Stimulated activated CD8-positive, alpha-beta memory T cell treated with anti-CD3 and anti-CD28 coated beads, Interleukin-7, amount 100 ng/mL, for 1 hour (primary cell): ENCODE measurements at places on chromosomes 12 and 14.
A peak's percentile ranks its signal among the peaks of the same experiment; 100 is the strongest.

- no peak for DNase-seq
Observed at GRCh38 chr12:121005346-121005815, 10.9 kb downstream of the C12orf43 start.

GRCh38 chr12:107402041-107403022, 283.3 kb upstream of the PWP1 start:
- DNase-seq, result peak; percentile 12

GRCh38 chr14:60151715-60152114, 13.5 kb downstream of the DHRS7 start:
- DNase-seq, result peak; percentile 32

- DNase-seq, result no peak
Observed at GRCh38 chr12:26347300-26347699, 151.9 kb downstream of the SSPN start.

DNA sequence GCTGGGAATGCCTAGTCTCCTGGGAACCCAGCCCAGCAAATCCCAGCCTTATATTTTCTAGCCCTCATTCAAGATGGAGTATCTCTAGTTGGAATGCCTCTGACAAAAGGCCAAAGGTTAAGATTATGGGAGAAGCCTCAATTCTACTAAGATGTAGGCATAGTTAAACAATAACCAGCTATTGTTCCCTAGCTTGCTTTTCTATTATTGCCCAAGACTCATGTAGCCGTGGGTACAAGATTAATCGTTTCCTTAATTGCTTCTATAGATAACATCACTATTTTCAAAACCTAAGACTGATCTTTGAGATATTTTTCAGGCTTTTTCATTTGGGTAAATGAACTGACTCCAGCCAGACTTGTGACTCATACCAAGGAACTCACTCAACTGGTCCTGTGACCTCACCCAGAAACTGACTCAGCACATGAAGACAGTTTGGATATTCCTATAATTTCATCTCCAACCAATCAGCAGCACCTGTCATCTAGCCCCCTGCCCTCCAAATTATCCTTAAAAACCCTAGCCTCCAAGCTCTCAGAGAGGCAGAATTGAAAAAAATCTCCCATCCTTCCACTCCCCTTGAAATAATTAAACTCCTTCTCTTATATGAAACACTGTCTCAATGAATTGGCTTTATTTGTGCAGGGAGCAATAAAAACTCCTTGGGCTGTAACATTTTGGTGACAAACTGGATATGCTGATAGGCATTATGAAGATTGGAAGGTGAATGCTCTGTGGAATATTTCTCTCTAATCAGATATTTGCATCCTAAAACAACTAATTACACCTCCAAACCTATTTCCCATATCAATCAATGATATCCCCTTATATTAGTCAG, 589.0 kb downstream of the C12orf50 start:
- no peak for DNase-seq

- no peak for DNase-seq
Observed at GRCh38 chr14:50262865-50263264, 31.5 kb upstream of the SOS2 start.

- DNase-seq, result no peak
Observed at GRCh38 chr14:79150226-79150625, 980.1 kb downstream of the NRXN3 start.

GRCh38 chr12:69888901-69889300, 63.9 kb downstream of the MYRFL start:
- DNase-seq, result no peak

DNA sequence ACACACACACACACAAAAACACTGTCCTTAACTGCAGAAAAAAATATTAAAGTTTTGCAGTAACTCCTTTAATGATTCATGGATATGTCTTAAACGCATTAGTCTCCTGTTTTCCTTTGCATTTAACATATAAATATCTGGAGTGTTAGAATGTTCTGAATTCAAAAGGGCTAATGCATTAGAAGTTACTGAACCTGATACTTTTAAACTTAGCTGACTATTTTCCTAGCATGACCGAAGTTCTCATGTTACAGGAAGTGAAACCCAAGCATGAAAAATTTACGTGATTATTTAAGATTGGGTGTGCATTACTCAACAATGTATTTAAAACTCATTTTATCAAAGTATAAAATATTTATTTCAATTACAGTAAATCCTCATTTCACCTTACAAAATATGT, 791.2 kb downstream of the FLRT2 start:
- no peak for DNase-seq

GRCh38 chr12:113762155-113762881, 203.8 kb downstream of the RBM19 start:
- no peak for DNase-seq

DNA sequence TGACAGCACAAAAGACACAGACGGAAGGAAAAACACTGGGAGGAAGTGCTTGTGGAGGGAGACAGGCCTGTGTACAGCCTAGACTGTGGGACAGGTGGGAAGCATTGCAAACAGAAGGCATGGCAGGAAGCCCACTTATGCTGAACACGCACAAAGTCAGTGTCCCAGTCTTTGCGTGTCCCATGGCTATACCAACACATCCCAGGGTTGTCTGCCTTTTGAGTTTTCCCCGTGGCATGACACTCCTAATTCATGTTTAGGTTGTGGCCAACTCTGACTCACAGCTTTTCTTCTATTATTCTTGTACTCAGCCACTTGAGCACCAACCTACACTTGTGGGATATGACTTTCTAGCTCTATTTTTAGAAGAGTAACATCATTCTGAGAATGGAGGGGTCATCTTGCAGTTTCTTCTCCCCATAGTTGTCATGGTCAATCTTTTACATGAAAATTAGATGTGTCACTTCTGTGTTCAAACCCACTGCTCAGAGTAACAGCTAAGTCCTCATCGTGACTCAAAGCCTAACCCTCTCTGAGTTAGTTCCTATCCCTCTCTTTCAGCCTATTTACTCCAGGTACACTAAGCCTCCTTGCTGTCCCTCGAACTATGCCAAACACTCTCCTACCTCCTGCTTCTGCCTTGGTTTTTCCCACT, 27.5 kb upstream of the JPH4 start:
- DNase-seq, result no peak

DNA sequence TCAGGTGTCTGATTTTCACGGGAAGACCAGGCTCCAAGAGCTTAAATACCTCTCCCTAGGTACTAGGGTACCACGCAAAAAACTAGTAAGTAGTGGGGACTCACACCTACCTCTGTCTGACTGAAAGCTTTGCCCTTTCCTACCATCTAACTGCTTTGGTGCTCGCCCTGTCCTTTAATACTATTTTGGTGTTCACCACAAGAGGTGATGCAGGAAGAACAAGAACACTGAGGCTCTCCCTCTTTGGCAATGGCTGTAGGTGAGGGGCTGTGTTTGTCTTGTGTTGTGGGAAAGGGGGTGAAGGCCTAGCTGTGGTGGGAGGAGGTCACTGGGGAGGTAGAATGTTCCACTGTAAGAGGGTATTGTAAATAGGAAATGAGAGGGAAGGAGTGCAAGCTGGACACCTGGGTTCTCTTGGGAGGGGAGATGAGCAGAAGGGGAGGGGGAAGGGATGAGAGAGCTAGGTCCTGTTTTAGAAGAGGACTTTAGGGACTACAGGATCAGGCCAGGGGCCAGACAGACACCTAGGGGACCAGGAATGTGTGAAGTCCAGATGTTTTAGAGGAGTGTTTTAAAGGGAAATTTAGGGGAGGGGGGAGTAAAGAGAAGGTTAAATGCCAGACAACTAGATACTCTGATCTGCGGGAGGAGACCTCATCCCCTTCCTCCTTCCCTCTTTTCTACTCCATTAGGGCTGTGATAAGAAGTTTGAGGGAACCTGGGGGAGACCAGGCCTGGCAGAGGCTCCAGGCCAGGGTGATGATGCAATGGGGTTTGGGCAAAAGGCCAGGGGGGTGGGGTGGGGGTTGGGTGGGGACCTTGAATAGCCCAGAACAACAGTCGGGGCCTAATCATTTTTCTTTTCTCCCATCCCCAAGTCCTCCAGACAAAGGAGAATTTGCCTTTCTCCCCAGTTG, 2.1 kb downstream of the ITGA5 start:
- no peak for DNase-seq

GRCh38 chr14:31207287-31207754, 272 bp downstream of the HECTD1 start:
- DNase-seq, result no peak

DNA sequence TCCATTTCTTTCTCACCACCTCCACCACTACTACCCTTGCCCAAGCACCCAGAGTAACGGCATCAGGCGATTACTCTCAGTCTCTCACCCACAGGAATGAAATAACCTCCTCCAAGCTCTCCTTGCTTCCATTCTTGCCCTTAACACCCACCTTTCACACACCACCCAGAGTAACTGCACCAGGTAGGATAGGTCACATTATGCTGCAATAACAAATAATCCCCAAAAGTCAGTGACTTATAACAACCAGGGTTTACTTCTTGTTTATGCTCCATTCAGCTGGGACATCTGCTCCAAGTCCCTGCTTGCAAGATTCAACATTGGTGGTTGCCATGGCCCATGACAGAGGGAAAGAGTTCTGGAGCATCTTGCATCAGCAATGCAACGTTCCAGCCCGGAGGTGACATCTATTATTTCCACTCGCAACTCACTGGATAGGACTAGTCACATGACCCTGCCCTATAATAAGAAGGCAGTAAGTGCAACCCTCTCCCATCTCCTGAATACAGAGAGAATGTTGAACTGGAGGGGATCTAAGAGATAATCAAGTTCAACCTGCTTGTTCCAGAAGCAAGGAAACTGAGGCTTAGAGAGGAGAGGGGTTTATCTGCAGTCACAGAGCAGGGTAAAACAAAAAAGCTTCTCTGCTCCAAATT, 41.5 kb upstream of the FICD start:
- DNase-seq, result no peak

DNA sequence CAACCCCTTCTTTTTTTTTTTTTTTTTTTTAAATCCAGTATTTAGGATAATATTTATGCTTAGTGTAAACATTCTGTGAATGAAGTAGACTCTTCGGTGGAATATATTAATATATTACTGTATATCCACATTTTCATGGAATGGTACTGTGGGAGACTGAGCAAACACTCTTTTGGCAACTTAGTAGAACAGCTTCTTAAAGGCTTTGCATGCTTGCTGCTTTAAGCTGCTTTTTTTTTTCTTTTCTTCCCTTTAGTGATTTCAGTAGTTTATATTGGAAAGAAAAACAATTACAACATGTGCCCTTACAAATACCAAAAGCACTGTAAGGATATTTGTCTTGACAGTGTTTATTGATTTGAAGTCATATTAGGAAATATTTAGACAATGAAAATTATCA, 78.9 kb downstream of the AEBP2 start:
- DNase-seq, result no peak

GRCh38 chr12:103858953-103859601, 18.0 kb upstream of the NT5DC3 start:
- no peak for DNase-seq

GRCh38 chr12:132450418-132451171, 39.4 kb upstream of the FBRSL1 start:
- DNase-seq, result no peak

- no peak for DNase-seq
Observed at GRCh38 chr14:76228138-76228537, 76.4 kb downstream of the GPATCH2L start.

DNA sequence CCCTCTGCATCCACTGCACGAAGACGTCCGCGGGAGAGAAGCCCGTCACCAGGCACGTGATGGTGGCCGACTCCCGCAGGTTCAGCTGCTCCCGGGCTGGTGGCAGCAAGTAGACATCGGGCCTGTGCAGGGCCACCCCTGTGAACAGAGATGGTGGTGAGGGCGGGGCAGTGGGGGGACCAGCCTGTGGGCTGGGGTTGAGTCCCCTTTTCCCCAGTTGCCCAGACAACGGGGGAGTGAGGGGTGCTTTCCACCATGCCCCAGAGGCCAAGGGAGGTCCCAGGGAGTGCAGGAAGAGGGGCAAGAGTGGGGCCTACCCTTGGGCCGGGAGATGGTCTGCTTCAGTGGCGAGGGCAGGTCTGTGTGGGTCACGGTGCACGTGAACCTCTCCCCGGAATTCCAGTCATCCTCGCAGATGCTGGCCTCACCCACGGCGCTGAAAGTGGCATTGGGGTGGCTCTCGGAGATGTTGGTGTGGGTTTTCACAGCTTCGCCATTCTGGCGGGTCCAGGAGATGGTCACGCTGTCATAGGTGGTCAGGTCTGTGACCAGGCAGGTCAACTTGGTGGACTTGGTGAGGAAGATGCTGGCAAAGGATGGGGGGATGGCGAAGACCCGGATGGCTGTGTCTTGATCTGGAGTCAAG, 328.3 kb downstream of the TMEM121 start:
- no peak for DNase-seq

DNA sequence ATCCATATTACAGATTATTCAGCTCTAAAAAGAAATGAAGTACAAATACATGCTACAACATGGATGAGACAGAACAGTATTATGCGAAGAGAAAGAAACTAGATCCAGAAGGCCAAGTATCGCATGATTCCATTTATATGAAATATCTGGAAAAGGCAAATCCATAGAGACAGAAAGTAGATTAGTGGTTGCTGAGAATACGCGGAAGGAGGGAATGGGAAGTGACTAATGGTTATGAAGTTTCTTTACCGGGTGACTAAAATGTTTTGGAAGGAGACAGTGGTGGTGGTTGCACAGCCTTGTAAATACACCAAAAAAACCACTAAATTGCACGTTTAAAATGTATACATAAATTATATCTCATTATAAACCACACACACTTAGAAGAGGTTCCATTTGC, 12.5 kb downstream of the PRDM4 start:
- DNase-seq, result no peak

DNA sequence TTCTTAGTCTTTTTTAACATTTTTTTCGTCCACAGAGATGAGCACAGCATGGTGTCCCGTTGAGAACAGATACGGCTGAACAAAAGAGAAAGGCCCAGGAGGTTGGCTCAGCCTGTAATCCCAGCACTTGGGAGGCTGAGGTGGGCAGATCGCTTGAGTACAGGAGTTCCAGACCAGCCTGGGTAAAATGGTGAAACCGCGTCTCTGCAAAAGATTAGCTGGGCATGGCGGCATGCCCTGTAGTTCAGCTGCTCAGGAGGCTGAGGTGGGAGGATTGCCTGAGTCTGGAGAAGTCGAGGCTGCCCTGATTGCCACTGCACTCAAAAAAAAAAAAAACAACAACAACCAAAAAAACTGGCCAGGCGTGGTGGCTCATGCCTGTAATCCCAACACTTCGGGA, 5.9 kb upstream of the EP400 start:
- no peak for DNase-seq

DNA sequence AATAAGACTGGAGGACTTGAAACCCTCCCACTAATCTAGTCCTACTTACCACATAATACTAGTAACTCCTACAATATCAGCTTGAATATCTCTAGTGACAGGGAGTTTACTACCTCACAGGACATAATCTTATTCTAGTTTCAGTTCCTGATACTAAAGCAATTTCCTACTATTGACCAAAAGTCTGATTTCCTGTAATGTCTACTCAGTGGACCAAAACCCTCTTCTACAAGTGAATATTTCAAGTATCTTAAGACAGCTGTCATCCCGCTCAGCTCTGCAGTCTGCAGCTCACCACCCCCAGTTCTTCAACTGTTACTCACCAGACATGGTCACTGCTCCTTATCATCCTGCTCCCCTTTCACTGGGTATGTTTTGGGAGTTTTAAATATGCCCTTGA, 70.8 kb upstream of the TMCC3 start:
- no peak for DNase-seq

- no peak for DNase-seq
Observed at GRCh38 chr14:61519106-61519505, 176.2 kb upstream of the HIF1A start.
